ENCODE measurements at places on chromosomes 1 and 21.
A peak's percentile ranks its signal among the peaks of the same experiment; 100 is the strongest.

DNA sequence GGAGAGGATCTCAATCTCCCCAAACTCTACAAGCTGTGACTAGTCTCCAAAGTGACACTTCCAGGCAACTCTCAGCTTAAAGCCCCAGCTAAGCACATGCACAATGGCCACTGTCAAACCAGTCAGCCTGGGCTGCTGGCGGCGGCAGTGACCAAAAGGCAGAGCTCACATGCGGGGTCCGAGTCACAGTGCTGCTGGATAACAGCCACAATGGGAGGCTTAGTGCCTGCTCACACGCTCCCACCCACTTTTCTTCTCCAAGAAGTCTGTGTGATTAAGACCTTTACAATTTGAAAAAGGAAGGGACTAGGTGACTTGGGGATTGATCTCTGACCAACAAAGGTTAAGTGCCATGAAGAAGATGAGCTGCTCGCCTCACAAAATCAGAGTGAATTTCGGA lies 16.8 kb downstream of the RIPK4 start:
- no peak for DNase-seq

DNA sequence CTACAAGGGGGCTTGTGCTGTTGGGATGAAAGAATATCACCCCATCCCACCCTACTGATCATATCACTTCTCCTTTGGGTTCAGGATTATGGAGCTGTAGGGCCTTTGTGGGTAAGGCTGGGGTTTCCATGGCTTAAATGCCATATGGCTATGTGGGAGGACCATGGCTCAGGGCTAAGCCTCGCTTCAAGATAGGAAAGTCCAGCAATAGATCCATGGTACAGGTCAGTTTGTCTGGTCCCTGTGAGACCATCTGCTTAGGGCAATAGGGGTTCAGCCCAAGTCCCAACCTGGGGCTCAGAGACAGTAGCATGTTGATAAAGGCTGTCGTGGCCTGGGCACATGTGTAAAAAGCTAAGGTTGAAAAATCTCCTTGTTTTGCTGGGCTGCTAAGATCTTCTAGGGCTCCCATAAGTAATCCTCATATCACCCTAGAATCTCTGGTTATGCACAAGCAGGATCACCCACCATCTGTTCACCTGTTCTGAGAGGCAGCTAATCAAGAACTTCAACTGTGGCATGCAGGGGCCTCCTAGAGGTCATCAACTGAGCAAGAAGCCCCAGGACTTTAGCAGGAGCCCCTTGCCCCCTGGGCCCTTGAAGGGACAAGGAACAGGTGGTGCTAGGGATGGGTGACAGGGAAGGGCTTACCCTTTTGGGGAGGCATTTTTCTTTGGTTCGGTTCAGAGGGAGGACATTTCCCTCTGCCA lies 66.5 kb downstream of the UBE2T start:
- no peak for DNase-seq

GRCh38 chr1:228013131-228013934 lies 6.5 kb downstream of the WNT3A start:
- no peak for DNase-seq

- no peak for DNase-seq
Measured at GRCh38 chr1:229942501-229942900, 124.5 kb upstream of the GALNT2 start.

- no peak for DNase-seq
Measured at GRCh38 chr1:101314244-101314643, 77.4 kb downstream of the S1PR1 start.

- no peak for DNase-seq
Measured at GRCh38 chr1:243799908-243800307, 50.1 kb downstream of the AKT3 start.

- no peak for DNase-seq
Measured at GRCh38 chr1:101044749-101045148, 19.2 kb upstream of the DPH5 start.

- DNase-seq = no peak
Measured at GRCh38 chr1:180954801-180955165, 42.1 kb downstream of the KIAA1614 start.

DNA sequence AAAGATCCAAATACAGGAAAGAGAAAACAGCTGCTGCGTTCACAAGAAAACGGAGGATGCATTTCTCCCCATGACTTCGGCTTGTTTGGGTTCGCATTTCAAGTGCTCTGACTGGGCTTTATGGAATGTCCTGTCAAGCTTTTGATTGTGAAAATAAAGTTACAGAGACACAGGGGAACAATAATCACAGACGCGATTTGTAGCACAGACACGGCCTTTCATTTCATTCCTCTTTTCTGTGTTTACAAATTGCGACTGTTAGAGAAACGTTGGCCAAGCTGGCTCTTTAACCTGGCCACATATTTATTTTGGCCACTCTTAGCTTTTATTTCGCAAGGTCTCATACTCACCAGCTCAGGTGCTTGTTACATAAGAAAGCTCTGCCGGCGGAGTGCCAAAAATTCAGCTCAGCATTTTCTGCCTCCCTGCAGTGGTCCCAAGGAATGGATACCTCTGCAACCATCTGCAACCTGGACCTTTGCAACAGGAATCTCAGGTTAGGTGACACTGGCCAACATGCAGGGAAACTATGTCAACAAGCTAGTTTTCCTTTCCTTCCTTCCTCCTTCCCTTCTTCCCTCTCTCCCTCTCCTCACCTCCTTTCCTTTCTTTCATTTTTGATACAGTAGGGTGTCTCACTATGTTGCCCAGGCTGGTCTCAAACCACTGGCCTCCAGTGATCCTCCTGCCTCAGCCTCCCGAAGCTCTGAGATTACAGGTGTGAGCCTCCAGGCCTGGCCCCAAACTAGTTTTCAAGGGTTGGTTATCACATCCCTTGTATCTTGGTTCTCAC lies 58.2 kb upstream of the SLC45A1 start:
- no peak for DNase-seq

GRCh38 chr1:117678246-117678977 lies 72.6 kb downstream of the TENT5C start:
- DNase-seq = no peak

DNA sequence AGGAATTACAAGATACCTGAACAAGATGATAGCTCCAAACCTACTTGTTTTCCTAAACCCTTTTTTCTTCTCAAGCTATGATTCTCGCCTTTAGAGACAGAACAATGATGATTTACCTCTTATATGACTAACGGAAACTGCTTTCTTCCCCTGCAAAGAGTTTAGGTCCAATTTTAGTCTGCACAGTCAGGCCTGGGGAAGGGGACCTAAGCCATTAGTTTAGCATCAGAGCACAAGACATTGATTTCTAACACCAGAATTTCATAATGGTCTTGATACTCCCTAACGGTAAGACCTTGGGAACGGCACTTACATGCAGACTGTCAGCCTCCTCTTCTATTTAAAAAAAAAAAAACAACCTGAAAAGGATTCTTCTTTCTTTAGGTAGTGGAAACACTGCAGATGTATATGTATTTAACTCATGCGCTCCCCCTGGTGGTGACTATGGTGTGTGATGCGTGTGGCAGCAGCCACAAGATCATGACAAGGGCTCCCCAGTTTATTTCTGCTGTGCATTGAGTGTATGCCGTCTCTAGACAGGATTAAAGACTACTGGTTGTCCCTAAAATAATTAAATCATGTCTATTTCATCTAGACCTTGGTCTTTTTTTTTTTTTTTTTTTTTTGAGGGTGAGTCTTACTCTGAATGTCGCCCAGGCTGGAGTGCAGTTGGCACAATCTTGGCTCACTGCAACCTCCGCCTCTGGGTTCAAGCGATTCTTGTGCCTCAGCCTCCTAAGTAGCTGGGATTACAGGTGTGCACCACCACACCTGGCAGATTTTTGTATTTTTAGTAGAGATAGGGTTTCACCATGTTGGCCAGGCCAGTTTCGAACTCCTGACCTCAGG lies 37.3 kb upstream of the TMEM222 start:
- peak; percentile 59 for DNase-seq

DNA sequence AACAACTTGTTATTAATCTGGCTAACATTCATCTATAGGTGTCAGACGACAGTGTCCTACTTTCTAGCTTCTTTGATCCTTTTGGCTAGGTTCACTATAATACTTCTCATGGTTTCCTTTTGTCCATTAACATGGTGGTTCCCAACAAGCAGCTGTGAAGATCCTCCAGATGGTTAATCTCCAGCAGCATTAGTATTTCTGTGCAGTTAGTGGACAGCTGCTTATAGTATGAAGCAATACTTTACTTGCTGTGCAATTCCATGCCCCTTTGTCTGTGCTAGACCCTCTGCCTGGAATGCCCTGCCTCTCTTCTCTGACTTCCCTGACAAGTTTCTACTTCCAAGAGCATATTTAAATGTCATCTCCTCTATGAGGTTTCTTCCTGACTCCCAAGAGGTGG lies 41.7 kb upstream of the ARHGAP29 start:
- no peak for DNase-seq

GRCh38 chr1:183443011-183443410 lies 24.8 kb upstream of the NMNAT2 start:
- DNase-seq = no peak

- peak; percentile 66 for DNase-seq
Measured at GRCh38 chr1:26853156-26853555, 9.8 kb upstream of the SFN start.

GRCh38 chr1:24643363-24644099 lies 429 bp downstream of the SRRM1 start:
- DNase-seq = peak; percentile 70
